Stimulated activated CD4-positive, alpha-beta T cell treated with anti-CD3 and anti-CD28 coated beads, TNF-alpha, amount 100 ng/mL, for 48 hours (primary cell): ENCODE measurements at places on chromosomes 4 and X.

- no peak for DNase-seq
Measured at GRCh38 chr4:53508446-53508845, 82.8 kb downstream of the LNX1 start.

DNA sequence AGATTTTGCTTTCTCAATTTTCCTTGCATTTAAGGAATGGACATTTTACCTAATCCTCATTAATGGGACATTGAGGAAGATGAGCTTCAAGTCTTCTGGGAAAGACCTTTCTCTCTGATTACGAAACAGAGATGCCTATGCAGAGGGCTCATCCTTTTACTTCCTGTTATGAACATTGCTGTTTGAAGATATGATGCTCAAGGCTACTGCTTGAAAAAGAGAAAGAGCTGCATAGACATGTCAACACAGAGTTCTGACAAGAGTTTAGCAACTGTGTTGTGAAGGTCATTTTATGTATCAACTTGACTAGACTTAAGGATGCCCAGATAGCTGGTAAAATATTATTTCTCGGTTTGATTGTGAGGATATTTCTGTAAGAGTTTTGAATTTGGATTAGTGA, 13.8 kb upstream of the GNPDA2 start:
- DNase-seq, result no peak

DNA sequence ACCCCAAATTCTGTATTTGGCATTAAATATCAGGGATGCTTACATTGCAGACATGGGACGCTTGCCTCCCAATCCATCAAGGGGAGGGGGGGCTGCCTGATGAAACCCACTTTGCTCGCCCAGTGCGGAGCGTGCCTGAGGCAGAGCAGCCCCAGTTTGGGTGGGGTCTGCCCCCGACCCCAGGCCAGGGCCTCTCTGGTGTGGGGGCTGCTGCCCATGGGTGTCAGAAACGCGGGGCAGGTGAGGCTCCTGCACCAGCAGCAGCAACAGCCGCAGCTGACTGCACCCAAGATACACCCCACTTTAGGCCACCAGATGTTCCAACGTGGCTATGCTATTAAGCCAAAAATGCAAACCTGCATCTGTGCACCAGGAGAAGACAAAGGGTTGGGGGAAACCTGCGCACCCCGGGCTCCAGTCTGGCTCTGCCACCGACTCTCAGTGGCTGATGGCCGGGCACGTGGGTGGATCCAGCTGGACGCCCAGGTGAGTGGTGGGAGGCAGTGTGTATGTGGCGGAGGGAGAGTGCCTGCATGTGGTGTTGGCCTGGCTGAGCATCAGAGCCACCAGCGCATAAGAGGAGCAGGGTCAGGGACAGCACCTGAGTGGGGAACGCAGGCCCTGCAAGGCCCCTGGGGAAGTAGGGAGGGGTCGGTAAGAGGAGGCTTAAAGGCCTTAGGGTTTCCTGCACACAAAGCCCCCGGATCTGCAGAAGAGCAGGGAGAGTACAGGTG, 86.2 kb downstream of the ABLIM2 start:
- no peak for DNase-seq

- no peak for DNase-seq
Measured at GRCh38 chr4:76630741-76631140, 195.7 kb downstream of the SHROOM3 start.

GRCh38 chr4:69773484-69773883, 13.1 kb upstream of the SULT1B1 start:
- DNase-seq, result no peak

DNA sequence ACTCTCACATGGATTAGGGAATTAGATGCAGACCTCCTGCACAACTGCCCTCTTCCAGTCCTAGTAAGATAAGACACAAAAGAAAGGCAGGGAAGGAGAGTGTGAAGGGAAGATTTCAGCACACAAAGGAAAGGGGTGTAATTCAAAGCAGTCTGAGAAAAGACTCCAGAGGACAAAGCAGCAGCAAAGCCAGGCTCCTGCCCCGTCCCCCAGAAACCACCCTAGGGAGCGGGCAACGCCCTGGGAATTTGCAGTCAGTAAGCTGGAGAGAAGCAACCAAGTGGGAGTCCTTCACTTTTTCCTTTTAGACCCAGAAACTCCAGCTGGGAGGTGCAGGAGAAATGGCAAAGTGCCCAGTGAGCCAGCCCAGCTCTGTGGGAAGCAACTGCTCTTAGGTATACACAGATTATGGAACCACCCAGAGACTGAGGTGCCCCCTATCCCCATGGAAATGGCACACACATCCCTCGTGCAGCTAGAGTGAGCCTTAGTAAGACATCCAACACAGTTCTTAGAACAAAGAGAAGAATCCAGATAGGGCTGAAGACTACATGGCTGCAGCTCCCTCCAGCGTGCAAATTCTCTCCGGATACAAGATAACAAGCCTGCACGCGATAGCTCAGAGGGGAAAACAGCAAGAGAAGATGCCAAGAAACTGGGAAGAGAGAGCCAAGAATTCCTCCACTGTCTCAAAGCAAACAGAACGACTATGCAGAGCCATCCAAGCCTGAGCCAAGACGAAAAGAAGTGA, 26.5 kb upstream of the IRAK1 start:
- DNase-seq, result no peak

DNA sequence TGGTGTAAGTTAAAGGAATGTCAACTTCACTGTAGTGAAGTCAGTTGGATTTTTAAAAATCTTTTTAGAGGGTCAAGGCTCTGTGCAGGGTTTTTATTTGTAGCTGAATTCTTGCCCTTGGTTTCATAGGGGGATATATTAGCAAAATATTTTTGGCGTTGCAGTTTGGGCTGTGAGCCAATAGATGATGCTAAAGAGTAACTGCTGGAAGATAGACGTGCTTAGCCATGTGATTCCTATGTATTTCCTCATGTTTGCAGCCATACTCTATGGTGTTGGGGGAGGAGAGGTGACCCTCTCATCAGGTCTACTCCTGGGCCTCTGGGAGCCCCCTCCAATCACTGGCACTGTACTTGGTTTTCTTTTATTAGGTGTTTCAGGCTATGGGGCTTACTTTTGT, 246.7 kb upstream of the ARHGAP24 start:
- no peak for DNase-seq

DNA sequence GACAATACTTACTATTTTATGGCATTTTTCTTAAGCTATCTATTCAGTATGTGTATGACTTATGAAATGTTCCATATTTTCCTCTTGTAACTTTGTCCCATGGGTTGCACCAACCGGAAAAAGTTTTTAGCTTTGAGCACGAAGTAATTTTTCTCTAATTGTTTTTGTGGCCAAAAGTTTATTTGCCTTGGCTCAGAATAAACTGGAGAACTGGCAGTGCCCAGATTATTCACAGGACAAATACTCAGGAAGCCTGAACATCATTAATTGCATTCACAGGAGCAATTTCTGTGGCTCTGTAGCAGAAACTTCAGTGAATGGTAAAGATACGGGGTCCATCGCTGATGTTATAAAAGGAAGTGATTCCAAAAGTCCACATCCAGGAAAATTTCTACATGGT, 184.5 kb downstream of the ARHGAP10 start:
- no peak for DNase-seq

DNA sequence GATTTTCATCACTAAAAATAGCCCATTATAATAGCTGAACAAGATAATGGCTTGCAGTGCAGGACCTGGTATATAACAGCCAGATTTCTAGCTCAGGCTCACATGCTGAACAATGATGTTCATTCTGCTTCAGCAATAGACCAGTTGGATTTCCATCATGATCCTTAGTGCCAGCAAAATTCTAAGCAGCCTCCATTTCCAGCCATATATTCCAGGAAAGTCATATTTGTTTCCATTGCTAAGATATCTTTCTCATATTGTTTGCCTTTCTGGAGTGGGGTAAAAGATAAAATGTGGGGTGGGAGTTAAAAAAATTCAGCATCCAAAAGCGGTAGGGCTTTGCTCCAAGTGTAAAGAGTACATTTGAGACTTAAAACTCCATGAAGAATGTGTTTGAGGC, 2344.1 kb downstream of the PCDH7 start:
- DNase-seq, result no peak

- no peak for DNase-seq
Measured at GRCh38 chrX:3295731-3296130, 50.7 kb downstream of the MXRA5 start.

DNA sequence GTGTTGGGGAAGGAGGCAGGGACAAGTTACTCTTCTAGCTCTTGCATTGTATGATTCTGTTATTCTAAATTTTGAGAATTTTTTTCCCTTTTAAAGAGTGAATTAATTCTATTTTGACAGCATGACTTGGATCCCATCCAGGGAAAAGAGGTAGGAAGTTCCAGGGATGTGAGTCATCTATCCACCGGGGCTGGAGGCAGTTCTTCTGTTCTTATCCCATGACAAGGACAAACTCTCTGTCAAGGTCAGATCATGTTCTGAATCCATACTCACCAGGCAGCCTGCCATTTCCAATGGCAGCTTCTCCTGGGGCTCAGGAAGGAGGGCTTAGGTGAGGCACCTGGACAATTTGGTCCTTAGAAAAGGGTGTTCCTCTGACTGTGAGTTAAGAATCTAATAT, 132.0 kb upstream of the MED14 start:
- no peak for DNase-seq

DNA sequence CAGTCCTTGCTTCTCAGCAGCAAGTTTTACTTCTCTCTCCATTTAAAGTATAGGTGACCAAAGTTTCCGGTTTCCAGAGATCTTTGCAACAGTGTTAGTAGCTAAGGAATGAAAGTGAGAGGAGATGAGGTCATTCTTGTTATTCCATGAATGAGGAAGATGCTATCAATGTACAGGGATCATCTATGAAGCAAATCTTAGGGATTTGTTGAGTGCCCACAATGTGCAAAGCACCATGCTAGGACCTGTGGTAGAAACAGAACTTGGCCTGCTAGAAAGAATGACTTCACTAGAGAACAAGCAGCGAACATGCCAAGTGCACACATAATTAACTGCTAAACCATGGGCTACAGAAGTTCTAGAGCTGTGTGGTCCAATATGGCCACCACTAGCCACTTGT, 112.5 kb downstream of the MID1 start:
- DNase-seq, result no peak

- DNase-seq, result no peak
Measured at GRCh38 chr4:77927991-77928925, 65.6 kb downstream of the MRPL1 start.

GRCh38 chr4:1250527-1250812, 1.5 kb upstream of the CTBP1 start:
- no peak for DNase-seq

- DNase-seq, result peak; percentile 13
Measured at GRCh38 chr4:127997534-127998388, 32.6 kb downstream of the ABHD18 start.

GRCh38 chr4:122980860-122981259, 58.5 kb upstream of the NUDT6 start:
- DNase-seq, result no peak

DNA sequence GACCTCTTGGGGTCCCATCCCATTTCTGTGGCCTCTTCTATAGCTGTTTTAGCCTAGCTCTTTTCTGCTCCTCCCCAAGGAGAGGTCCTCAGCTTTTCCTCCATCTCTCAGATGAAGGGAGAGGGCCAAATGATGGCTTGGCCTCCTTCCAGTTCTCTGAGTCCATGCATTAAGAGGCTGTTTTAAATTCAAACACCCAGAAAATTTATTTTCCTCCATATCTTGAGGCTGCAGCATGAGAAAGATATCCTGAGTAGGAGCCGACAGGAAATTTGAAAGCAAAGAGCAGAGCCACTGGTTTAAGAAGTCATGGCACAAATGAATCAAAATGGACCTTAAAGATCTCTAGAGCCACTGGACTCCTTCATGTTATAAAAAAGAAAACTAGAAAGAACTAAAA, 558.8 kb downstream of the MID1IP1 start:
- DNase-seq, result no peak

GRCh38 chr4:147975933-147976928, 244.3 kb downstream of the ARHGAP10 start:
- DNase-seq, result no peak

DNA sequence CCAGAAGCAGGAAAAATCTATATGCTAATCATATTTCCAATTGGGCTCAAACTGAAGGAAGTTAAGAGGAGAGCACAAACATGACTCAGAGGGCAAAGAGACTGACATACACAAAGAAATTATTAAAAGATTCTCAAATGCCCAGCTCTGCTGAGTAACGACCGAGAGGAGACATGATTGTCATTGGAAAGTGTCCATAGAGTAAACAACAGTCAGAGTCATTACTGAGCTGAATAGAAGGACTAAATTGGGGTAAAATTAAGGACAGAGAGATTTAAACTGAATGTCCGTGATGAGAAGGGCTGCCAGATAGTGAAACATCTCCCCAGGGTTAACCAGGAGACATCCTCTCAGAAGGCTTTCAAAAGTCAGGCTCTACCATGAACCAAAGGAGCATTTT, 111.2 kb upstream of the GALNT7 start:
- DNase-seq, result no peak

DNA sequence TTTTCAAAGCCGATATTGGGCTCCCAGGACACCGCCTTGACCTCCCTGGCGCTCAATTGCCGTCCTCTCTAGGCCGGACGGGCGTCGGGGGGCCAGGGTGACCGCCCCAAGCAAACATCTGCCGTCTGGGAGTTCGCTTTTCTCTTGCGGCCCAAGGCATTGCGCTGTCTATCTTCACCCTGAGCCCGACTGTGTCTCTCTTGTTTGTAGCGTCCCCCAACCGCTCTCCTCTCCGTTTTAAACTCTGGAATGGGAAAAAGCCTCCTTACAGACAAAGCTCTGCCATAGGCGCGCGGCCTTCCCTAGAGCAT, 551 bp upstream of the ARX start:
- no peak for DNase-seq

DNA sequence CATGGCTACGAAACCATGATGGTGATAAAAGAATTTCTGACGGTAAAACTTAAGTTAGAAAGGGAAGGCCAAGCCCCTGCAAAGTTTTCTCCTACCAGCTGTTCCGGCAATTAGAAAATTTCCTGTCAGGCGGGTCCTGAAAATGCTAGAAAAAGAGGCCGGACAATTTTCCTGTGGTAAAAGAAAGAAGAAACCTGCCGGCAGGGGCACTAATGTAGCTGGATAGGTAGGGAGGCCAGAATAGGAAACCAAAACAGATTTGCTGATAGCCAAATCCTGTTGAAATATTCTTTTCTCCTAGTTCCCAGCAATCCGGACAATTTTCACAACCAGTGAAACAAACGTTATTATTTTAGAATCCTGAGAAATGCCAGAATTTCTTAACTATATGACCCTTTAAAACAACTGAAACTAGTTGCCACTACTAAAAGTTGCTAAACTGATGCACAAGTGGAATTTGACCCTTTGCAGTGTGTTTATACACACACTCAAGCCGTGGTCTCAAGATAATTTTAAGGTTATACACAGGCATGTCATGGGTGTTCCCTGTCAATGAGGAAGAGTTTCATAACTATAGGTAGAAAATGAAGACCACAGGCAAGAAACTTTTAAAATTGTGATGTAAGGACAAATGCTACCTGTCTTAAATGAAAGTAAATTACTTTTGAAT, 47.7 kb downstream of the RPS6KA3 start:
- DNase-seq, result no peak

GRCh38 chr4:143302536-143302935, 34.1 kb upstream of the GAB1 start:
- DNase-seq, result no peak
